ENCODE measurements at places on chromosomes 12 and 14. TPM values are rescaled to one million over a fixed set of nuclear protein-coding genes. Genes with fewer than 3 reads are reported as not detected.

Gene AGAP2
- total RNA-seq = 38.4 TPM

Gene TMEM63C
- 0.32 TPM for total RNA-seq

Gene ESPL1
- 76.3 TPM for total RNA-seq

Gene STX2
- 16.6 TPM for total RNA-seq

Gene SLC6A15
- total RNA-seq = not detected

DNA sequence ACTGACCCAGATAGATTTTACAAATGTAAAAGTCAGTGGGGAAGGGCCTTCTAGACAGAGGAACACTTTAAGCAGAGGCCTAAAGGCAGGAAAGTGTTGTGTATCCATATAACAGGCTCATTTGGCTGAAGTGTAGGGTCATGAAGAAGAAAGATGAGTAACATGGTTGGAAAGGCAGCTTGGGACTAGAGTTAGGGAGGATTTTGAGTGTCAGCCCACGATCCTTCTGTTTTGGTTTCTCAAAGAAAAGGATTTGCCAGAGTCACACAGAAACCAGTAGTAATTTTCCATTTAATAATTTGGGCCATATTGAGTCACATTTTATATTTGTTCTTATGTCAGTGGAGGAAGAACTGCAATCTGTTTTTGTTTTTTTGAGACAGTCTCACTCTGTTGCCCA lies 76.4 kb downstream of the ZC3H14 start:
- DNase-seq = no peak

GRCh38 chr12:117850048-117850447 lies 118.7 kb downstream of the KSR2 start:
- peak; percentile 17 for DNase-seq

GRCh38 chr12:97559267-97559666 lies 96.7 kb downstream of the RMST start:
- DNase-seq = no peak
